H9 (cell line): ENCODE measurements at places on chromosomes 4 and X. TPM values are rescaled to one million over a fixed set of nuclear protein-coding genes. Genes with fewer than 3 reads are reported as not detected.

DNA sequence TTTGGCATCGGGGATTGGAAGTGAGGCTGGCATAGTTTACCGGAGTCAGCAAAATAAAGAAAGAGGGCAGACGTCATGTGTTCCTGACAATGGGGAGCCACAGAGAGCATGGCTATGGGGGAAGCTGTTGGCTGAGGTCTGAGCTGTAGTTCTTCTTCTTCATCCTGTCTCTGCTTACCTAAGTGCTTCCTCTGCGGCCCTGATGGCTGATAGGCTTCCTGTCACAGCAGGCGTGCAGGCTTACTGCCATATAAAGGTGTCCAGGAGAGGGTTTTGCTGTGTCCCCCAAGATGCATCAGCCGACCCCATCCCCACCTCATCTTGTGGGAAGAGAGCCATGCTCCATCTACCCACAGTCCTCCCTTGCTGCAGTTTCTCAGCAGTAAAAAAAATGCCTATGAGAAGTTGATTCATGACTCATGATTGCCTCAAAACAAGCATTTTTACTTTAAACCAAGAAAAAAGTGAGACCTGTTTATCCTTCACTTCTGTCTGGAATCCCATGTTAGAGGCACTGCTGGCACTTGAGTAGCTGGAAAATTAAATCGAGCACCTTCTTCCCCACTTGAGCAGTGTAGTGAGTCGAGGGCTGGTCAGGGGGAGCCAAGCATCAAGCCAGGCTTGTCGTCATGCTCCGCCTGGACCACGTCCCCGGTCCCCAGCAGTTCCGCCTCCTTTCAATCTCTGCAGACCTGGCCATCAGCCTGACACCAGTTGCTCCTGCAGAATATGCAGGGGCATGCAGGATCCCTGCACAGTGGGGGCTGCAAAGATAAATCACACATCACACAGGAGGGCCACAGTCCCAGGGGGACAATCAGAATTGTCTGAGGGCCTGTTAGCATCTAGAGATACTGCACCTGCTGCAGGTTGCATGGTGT lies 237.8 kb downstream of the EVC2 start:
- H3K27me3 ChIP-seq = no peaks in the 10 kb centered on the region
- no peaks in the 10 kb centered on the region for H3K36me3 ChIP-seq
- no peak overlapping the region for H3K4me3 ChIP-seq
- H3K4me1 ChIP-seq = no peaks in the 10 kb centered on the region
- H3K27ac ChIP-seq = no peak overlapping the region
- no peak for DNase-seq

DNA sequence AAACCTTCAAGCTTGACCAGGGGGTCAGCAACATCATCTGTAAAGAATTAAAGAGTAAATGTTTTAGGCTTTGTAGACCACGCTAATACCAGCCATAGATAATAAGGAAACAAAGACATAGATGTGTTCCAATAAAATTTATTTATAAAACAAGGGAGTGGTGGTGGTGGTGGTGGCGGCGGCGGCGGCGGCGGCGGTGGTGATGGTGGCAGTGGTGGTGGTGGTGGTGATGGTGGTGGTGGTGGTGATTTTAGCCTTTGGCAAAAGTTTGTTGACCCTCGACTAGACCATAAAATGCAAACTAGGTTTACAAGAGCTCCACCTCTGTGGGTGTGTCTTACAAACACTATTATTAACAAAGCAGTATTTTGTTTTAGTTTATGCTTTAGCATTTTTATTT lies 222.3 kb upstream of the SPOCK3 start:
- no peak for DNase-seq
- H3K36me3 ChIP-seq = no peaks in the 10 kb centered on the region
- no peaks in the 10 kb centered on the region for H3K4me1 ChIP-seq
- no peak overlapping the region for H3K4me3 ChIP-seq

SLC26A1 gene
- 0.09 and 0.13 TPM in 2 replicates for total RNA-seq

DNA sequence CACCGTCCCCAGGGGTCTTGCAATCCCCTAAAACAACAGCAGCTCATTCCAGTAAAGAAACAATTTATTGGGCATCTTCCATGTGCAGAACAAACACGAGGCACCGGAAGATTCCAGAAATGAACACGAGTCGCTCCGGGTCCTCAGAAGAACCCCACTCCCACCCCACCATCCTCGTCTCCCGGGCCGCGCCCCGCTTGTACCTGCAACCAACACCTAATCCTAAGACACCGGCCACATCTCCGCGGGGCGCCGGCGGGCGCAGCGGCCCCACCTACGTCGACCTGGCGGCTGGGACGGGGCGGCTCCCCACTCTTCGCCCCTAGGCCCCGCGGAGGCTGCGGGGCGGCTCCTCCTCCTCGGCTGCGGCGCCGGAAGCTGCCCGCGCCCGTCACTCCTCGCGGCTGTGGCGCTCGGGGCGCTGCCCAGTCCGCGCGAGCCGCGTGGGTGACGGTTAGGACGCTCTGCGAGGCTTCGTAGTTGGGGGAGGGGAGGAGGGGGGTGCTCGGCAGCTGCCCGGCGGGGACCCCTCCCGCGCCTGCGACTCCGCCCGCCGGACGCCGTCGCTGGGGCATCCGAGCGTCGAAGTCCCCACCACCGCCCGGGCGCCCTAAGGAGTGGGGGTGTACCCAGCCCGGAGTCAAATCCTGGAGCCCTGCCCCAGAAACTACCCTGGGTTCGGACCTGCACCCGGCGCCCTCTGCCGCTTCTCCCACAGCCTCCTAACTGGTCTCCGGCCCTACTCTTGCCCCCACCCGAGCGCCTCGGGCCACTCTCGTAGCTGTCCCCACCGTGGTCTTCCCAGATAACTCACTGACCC lies at the start of gene CCDC158:
CCDC158 (minus strand) TSS at position 380 of the 820 bp plus-strand sequence. CDS start 17,934 bp downstream, outside the sequence.
- H3K4me1 ChIP-seq = no peaks in the 10 kb centered on the region
- H3K36me3 ChIP-seq = peaks cover 18% of the 10 kb centered on the region
- no peak within 1 kb of the TSS for H3K27ac ChIP-seq
- no peaks in the 10 kb centered on the region for H3K27me3 ChIP-seq
- no peak within 1 kb of the TSS for H3K4me3 ChIP-seq

CYBB gene
- total RNA-seq = 0.04 and 0.07 TPM in 2 replicates

NEUROG2 gene
- total RNA-seq = not detected in 2 replicates

GRCh38 chr4:11468901-11469300 lies 40.2 kb upstream of the HS3ST1 start:
- H3K4me1 ChIP-seq = peaks cover 11% of the 10 kb centered on the region; the same call in 1 of the 2 replicates
- no peak overlapping the region for H3K27ac ChIP-seq
- DNase-seq = peak; percentile 54
- H3K36me3 ChIP-seq = no peaks in the 10 kb centered on the region
- no peaks in the 10 kb centered on the region for H3K27me3 ChIP-seq

NPY2R gene
- 0.09 TPM in 1 of 2 replicates, not detected in the other for total RNA-seq

GRCh38 chr4:52093466-52093865 lies 42.4 kb downstream of the SPATA18 start:
- H3K27me3 ChIP-seq = no peaks in the 10 kb centered on the region
- H3K36me3 ChIP-seq = no peaks in the 10 kb centered on the region
- no peak overlapping the region for H3K4me3 ChIP-seq
- no peaks in the 10 kb centered on the region for H3K4me1 ChIP-seq
- H3K27ac ChIP-seq = no peak overlapping the region
